Skeletal muscle cell (primary cell): ENCODE measurements at places on chromosomes 2 and 18.

GRCh38 chr2:240791821-240792628 lies 28.0 kb downstream of the KIF1A start:
- DNase-seq: no peak

- DNase-seq: peak; percentile 40
These were observed 45.6 kb downstream of the REL start for GRCh38 chr2:60926741-60927552.

- DNase-seq: no peak
These were observed at the start of gene PIEZO2 for GRCh38 chr18:11149441-11150270. Gene PIEZO2, minus strand, starts transcription at chr18:11149569. Its CDS starts 981 bp downstream, at chr18:11148588.

DNA sequence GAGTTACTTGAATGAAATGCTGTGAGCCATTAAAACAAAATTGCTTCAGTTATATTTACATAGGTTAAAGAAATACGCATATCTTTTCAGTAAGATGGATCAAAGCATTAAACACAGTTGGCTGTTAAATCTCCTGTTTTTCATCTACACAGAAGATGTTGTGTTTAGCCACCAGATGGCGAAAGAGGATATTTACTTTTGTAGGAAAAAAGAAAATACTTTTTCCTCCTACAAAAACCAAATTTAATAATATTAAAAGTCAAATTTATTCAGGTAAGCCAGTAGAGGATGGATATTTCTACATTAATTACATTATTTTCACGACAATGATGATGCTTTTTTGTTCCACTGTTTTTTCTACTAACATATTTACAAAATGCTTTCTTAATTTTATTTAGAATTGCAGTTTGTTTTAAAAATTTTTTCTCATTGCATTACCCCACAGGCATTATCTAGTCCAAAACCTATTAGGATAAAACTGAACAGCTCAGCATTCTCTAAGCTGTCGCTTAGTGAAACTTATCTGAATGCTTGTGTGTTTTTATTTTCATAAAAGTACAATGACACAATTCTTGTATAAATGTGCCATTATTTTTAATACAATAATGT lies 173.7 kb downstream of the ASXL3 start:
- DNase-seq: no peak

- no peak for DNase-seq
These were observed 174.0 kb upstream of the CDH20 start for GRCh38 chr18:61159246-61159645.

DNA sequence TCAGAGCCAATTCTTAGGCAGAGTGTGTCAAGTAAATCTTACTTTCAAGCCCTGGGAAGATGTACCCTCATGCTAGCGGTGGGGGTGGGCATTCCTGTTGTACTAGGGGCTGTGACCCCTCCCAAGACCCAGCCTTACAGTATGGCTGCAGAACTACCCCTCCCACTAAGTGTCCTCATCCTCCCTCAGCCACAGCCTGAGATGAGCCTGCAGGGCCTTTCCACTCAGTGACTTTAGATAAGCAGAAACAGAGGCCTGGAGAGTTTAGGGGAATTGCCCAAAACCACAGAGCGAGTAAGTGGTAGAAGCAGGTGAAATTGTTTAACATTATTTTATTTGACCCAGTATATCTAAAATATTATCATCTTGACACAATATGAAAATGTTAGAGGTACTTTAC lies 36.6 kb downstream of the TTC32 start:
- DNase-seq: no peak

DNA sequence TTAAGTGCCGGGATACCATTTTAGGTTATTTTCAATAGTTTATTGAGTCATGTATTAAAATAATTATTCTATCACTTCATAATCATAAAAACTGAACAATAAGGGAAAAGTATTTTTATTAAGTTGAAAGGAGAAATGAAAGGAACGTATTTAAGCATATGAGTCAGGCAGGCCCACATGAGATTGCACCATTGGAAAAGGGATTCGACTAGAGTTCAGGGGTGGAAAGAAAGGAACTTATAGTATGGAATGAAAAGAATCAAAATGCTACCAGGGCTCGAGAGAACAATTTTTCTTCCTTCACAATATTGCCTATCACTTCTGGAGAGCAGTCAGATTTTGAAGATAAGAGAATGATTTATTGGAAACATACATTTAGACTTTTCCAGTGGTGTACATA lies 516.5 kb upstream of the NETO1 start:
- no peak for DNase-seq

DNA sequence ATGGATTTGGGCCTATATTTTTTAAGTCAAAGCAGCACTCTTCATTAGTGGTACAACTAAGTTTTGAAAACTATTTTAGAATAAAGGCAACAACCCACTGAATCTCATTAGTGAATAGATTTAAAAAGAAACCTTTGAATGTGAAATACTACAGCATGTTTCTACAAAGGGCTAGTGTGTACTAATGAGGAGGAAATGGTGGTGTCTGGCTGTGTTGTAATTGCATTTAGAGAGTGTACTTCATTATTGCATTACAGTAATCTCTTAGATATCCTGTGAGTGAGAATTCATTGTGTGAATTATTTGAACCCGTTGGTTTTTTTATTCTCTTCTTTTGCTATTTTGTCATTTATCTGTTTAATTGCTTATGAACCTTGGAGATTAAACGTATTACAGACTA lies 575.4 kb upstream of the FAM98A start:
- no peak for DNase-seq

GRCh38 chr2:75367401-75367800 lies 168.1 kb upstream of the TACR1 start:
- no peak for DNase-seq

DNA sequence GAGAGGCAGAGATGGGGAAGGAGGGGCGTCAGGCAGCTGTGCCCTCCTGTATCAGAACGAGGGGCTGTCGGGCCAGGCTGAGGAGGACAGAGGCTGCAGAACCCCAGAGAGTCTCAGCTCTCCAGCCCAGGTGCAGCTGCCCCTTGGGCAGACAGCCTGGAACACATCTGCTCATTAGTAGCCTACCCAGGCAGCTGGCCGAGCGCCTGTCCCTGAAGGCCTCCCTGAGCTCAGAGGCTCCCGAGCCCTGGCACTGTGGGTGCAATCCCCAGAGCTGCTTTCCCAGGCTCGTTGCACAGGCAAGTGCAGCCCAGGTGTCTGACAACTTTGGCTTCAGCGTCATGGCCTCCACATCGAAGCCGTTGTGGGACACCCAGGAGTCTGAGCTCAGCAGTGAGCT lies 13.1 kb upstream of the TMEM185B start:
- no peak for DNase-seq

DNA sequence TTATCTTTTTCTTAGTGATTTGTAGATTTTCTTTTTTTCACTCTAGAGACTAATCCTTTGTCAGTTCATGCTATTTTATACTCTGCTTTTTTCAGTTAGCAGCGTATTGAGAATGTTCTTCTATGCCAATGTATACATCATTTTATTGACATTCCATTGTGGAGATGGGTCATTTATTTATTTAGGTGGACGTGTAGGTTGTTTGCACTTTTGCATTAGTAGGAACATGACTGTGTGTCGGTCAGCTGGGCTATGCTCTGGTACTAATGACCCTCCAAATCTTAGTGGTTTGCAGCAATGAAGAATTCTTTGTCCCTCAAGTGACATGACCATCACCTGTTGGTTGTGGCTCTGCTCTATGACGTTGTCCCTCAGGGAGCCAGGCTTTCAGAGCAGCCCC lies 33.6 kb downstream of the HPCAL1 start:
- no peak for DNase-seq

- DNase-seq: no peak
These were observed 145.6 kb downstream of the MEMO1 start for GRCh38 chr2:31865215-31865614.

GRCh38 chr2:170996316-170996715 lies 67.3 kb downstream of the GORASP2 start:
- DNase-seq: no peak

DNA sequence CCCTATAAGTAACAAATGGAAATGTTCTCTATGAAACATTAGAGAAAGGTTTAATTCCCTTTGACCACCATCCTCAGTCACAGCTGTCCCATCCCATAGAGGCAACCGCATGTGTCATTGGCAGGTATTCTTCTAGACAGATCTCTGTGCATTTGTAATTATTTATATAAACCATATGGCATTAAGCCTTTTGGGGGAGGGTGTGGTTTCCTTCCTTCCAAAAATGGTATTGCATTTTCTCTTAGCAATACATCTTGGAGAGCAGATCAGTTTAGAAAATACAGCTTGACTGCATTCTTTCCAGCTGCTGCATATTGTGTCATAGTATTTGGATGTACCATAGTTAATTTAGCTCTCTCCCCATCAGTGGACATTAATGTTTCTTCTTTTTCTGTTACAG lies 57.7 kb downstream of the LCLAT1 start:
- DNase-seq: no peak

DNA sequence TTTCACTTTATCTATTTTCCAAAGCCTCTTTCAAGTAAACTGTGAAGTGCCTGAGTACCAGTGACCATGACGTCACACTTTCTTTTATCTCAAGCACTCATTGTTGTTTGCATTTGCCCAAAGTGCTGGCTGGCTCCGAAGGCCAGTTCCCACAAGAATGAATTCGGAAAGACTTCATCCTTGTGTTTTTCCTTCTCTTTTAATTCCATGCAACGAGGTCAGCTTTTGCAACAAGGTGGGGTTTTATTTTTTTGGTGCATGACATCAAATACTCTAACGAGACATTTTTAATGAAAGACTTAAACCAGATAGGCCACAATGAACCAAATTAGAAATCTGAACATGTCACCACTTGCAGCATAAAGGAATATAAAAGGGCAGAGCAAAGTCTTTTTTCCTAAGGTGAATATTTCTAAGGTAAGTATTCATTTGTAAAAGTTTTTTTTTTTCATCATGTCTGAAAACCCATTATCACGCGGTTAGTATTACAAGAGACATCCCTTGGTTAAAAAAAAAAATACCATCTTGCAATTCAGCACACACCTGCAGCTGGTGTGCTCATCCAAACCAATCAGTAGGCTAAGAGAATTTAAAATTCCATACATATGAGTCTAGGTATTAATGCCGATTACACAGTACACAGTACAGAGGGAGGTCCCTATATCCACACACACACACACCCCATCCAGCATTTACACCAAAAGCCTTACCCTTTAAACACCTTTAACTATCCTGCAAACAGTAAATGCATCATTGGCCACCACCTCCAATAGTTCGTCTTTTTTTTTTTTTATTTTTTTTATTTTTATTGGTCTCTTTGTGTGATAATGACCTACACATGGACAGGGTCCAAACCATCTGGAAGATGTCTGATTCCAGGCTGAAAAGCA lies 2.3 kb downstream of the ARL4C start:
- no peak for DNase-seq

DNA sequence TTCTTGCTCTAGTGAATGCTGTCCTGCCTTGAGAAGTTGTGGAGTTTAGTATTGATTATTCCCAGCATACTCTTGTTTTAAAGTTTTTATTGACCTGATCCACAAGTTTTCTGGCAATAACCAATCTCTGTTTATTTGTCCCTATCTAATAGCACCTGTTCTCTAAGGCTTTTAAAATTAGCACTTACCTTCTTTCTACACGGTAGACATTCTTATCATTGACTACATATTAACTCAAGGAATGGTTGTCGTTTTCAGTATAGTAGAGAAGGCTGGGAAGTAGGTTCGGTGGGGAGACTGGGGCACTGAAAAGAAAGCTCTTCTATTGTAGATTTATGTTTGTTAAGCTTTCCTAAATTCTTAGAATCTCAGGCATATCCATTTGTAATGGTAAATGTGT lies 726.0 kb downstream of the DPP10 start:
- no peak for DNase-seq

- no peak for DNase-seq
These were observed 20.6 kb upstream of the LOXHD1 start for GRCh38 chr18:46677611-46678010.

DNA sequence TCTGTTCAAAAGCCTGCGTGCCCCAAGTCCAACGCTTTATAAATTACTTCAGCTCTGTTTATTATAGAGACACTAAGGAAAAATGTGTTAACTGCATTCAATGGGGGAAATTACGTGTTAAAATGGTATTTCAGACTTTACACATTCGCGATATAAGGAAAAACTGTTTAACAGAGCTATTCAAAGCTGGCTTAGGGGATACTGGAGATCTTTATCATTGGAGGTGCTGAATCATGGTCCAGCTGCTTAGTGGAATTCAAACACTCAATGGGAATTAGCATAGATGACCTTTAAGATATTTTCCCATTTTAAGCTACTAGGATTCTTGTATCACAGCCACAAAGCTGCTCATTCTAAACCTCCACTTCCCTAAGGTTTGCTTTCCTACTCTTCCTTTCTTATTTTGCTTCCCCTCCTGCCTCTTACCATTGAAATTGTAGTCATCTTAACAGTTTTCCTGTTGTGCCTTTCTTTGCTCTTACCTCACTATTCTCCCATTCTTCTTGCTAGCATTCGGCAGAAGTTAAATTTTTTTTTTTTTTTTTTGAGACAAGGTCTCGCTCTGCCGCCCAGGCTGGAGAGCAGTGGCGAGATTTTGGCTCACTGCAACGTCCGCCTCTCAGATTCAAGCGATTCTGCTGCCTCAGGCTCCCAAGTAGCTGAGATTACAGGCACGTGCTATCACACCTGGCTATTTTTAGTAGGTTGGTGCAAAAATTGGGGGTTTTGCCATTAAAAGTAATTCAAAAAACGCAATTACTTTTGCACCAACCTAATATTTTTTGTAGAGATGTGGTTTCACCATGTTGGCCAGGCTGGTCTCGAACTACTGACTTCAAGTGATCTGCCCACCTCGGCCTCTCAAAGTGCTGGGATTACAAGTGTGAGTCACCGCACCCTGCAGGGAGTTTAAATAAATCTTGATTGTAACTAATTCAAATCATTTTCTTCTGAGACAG lies 6.5 kb downstream of the SULT6B1 start:
- no peak for DNase-seq

DNA sequence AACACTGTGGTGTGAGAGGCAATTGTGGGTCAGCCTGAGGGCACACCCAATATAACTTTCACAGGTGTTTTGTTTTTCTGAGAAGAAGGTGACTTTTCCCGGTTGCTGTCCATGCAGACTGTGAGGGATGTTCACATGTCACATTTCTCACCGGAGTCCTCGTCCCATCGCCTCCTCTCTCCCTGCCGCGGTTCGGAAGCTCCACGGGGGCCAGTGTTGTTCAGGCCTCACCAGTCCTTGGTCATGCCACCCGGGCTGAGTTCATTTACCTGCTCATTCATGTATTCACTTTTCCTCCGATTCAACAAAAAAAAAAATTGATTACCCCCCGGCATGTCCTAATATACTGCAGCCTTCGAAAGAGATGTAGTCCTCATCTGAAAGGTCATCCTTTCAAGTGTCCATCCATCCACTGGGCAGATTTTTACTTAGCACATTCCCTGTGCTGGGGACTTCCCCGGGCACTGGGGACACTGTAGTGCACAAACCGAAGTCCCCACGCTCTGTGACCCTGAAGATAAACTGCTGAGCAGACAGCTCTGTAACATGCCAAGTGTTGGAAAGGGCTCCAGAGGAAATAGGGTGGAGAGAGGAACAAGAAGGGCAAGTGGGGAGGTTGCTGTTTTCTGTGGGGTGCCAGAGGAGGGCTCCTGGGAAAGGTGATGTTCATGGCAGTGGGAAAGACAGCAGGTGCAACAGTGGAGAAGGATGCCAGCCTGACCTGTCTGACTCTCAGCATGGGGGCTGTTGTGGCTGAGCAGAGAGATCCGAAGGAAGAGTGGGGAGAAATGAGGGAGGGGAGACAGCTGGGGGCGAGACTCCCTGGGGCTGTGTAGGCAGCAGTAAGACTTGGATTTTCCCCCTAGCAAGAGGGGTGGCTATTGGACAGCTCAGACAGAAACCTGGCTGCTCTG lies 22.4 kb downstream of the LRRFIP1 start:
- DNase-seq: no peak
